Vagina (tissue), 2 donors: ENCODE measurements at places on chromosomes 3 and 15. TPM values are rescaled to one million over a fixed set of nuclear protein-coding genes. Genes with fewer than 3 reads are reported as not detected.

DNA sequence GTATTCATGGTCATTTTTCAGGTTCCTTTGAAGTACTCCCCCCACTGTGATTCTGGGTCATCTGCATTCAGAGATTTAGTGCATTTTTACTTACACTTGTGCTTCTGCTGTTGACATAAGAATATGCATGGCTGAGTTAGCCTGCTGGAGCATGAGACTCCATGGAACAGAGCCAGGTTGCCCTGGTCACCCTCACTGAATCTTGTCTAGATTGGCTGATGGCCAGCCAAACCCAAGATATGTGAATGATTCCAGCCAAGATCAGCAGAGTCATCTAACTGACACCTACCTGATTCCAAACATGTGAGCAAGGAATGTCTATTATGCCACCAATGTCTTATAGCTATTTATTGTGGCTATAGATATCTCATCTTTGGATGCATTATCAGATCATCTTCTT, 25.1 kb downstream of the DTWD1 start:
- H3K4me3 ChIP-seq: no peak overlapping the region
- H3K27me3 ChIP-seq: no peaks in the 10 kb centered on the region
- H3K36me3 ChIP-seq: no peaks in the 10 kb centered on the region
- peaks cover 16% of the 10 kb centered on the region for H3K4me1 ChIP-seq
- no peak for DNase-seq

- H3K4me3 ChIP-seq: no peak overlapping the region
- H3K27me3 ChIP-seq: no peaks in the 10 kb centered on the region
- no peak overlapping the region for H3K27ac ChIP-seq
- no peaks in the 10 kb centered on the region for H3K36me3 ChIP-seq
Measured at GRCh38 chr15:91522605-91523332, 330.7 kb upstream of the SLCO3A1 start.

DNA sequence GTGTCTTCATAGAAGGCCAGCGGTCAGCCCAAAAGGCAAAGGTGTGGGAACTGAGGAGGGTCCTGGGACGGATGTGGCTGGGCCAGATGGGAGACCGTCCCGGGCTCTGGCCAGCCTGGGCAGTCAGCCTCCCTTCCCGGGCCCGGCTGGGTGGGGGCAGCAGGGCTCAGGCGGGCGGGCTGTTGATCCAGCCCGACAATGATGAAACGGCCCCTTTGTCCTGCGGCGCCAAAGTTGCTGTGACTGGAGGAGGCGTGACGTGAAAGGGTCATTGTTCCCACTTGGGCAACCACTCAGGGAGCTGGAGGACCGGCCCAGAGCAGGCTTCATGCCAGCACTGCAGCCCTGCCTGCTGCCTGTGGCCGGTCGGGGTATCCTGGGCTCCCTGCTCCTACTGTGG, 16.5 kb downstream of the DUSP7 start:
- DNase-seq: no peak
- H3K27ac ChIP-seq: peak overlapping the region; percentile 21
- peaks cover 50% of the 10 kb centered on the region for H3K4me1 ChIP-seq
- no peaks in the 10 kb centered on the region for H3K36me3 ChIP-seq
- no peaks in the 10 kb centered on the region for H3K27me3 ChIP-seq

DNA sequence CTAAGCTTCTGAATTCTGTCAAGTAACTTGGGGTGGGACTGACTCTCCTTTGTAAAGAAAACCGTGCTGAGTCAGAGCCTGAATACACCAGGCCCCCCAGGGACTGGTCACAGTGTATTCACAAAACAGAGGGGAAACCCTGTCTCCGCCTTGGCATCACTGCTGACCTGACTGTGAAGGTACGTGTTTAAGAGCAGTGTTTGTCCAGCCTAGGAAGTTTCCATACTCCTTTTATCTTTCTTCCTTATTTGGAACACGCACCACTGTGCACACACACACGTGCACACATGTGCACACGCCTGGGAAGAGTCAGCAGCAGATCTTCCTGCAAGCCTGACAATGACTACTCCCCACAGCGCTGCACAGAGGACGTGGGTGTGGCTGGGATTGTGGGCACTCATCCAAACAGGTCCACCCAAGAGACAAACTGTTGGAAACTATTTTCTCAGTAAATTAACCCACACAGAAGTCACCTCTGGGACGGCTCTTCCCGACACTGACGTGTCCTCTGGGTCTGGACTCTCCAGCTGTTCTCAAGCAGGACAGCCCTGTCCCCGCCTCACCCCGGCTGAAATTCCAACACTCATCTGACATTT, 87.7 kb downstream of the ATP10A start:
- no peaks in the 10 kb centered on the region for H3K27me3 ChIP-seq
- no peak overlapping the region for H3K27ac ChIP-seq
- H3K4me1 ChIP-seq: peaks cover 14% of the 10 kb centered on the region

- H3K27me3 ChIP-seq: no peaks in the 10 kb centered on the region
- H3K4me3 ChIP-seq: no peak overlapping the region
- no peak for DNase-seq
- no peak overlapping the region for H3K27ac ChIP-seq
Measured at GRCh38 chr3:72036899-72037298, 252.0 kb upstream of the PROK2 start.

DNA sequence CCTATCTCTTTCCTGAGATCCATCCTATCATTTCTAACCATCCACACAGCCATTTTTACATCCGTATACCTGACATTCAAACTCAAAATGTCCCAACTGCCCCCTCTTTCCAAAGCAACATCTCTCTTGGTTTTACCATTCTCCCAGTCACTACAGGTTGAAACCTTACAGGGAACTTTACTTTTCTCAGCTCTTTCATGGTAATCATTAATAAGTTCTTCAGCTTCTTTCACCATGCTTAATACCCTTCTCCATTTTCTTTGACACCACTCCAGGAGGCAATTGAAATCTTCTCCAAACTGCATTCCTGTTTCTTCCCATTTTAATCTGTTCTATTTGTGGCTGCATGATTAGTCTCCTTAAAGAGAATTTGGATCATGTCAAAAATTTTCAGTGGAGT, 352.5 kb downstream of the GAP43 start:
- no peaks in the 10 kb centered on the region for H3K27me3 ChIP-seq
- DNase-seq: no peak
- H3K36me3 ChIP-seq: no peaks in the 10 kb centered on the region
- H3K4me1 ChIP-seq: no peaks in the 10 kb centered on the region

DNA sequence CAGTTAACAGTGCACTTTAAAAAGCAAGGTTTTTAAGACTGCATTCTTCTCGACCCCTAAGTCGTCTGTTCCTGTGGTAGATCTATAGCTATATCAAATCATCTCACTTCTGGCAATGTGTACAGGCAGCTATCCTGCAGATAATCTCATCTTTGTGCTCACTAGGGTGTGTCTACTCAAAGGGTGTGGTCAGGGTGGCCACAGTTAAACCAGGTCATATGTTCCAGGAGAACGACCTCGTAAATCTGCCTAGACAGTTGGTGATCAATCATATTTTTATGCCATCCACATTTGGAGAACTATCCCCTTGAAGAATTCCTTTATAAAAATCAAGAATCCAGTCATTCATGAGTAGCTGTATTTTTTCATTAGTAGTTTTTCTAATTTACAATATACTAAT, 3.0 kb downstream of the VEPH1 start:
- H3K4me1 ChIP-seq: peaks cover 15% of the 10 kb centered on the region
- DNase-seq: no peak
- H3K27me3 ChIP-seq: no peaks in the 10 kb centered on the region
- H3K4me3 ChIP-seq: no peak overlapping the region
- no peaks in the 10 kb centered on the region for H3K36me3 ChIP-seq

DNA sequence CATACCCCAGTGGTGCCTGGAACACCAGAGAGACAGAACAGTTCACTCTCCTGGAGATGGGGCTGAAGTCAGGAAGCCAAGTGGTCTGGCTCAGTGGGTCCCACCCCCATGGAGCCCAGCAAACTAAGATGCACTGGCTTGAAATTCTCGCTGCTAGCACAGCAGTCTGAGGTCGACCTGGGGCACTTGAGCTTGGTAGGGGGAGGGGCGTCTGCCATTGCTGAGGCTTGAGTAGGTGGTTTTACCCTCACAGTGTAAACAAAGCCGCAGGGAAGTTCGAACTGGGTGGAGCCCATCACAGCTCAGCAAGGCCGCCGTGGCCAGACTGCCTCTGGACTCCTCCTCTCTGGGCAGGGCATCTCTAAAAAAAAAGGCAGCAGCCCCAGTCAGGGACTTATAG, 272.0 kb downstream of the KLF13 start:
- no peaks in the 10 kb centered on the region for H3K4me1 ChIP-seq
- no peak for DNase-seq
- no peaks in the 10 kb centered on the region for H3K36me3 ChIP-seq
- no peak overlapping the region for H3K27ac ChIP-seq
- no peaks in the 10 kb centered on the region for H3K27me3 ChIP-seq

GRCh38 chr3:105365081-105365390, 1.7 kb upstream of the ALCAM start:
- no peaks in the 10 kb centered on the region for H3K36me3 ChIP-seq
- no peak for DNase-seq
- H3K27me3 ChIP-seq: no peaks in the 10 kb centered on the region
- H3K4me3 ChIP-seq: no peak overlapping the region
- peaks cover 39% of the 10 kb centered on the region for H3K4me1 ChIP-seq
- H3K27ac ChIP-seq: no peak overlapping the region

DNA sequence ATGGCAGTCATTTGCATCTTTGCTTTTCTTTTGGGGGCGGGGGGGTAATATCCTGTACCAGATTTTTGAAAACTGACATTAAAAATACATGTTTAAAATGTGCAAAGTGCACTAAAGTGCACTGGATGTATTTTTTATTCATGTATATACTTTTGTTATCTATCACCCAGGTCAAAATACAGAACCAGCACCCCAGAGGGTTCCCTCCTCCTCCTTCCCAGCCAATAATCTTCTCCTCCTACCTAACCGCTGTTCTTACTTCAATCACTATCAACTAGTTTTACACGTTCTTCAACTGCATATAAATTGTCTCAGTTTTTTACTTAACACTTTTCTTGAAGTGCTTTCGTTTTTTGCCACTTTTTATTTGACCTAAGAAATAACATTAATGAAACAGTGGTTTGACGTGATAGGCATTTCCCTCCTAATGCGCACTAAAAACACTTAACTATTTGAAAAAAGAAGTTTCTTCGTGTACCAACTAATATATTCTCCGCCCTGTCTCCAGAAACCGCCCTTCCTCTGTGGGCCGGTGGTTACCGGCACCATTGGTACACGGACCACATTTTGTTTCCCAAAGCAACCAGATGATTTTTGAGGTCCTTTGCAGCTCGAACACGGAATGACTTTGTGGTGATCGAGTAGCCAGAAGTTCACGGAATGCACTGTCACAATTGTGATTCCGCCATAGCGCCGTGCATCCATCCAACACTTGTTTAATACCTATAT, 836 bp upstream of the AKAP13 start:
- peak overlapping the region; percentile 95 for H3K27ac ChIP-seq
- peak overlapping the region; percentile 86 for H3K4me3 ChIP-seq
- H3K36me3 ChIP-seq: no peaks in the 10 kb centered on the region
- H3K4me1 ChIP-seq: peaks cover 29% of the 10 kb centered on the region

GRCh38 chr3:142732066-142732465, 8.2 kb downstream of the TRPC1 start:
- DNase-seq: no peak
- H3K4me1 ChIP-seq: peaks cover 5% of the 10 kb centered on the region
- H3K4me3 ChIP-seq: no peak overlapping the region

HES1 gene
- 191 TPM for total RNA-seq

ERICH6 gene
- total RNA-seq: not detected

ALG3 gene
- 58.2 TPM for total RNA-seq

PRRT3 gene
- 1.7 TPM for total RNA-seq

CSNK1G1 gene
- 12.8 TPM for total RNA-seq

GPR160 gene
- 1.2 TPM for total RNA-seq

LIPC gene
- total RNA-seq: not detected

GOLGA6L4 gene
- 5.9 TPM for total RNA-seq

ZNF80 gene
- 0.74 TPM for total RNA-seq

GOLGA8H gene
- total RNA-seq: not detected

KCNMB3 gene
- 1.2 TPM for total RNA-seq
